ENCODE measurements at places on chromosomes 3 and 15. TPM values are rescaled to one million over a fixed set of nuclear protein-coding genes. Genes with fewer than 3 reads are reported as not detected.

- DNase-seq, result no peak
- no peaks in the 10 kb centered on the region for H3K36me3 ChIP-seq
- H3K4me1 ChIP-seq, result no peaks in the 10 kb centered on the region
- no peaks in the 10 kb centered on the region for H3K27me3 ChIP-seq
These were observed 11.8 kb downstream of the PARP15 start for GRCh38 chr3:122589297-122589696.

Gene IL20RB
- 0.87 TPM for polyA plus RNA-seq

DNA sequence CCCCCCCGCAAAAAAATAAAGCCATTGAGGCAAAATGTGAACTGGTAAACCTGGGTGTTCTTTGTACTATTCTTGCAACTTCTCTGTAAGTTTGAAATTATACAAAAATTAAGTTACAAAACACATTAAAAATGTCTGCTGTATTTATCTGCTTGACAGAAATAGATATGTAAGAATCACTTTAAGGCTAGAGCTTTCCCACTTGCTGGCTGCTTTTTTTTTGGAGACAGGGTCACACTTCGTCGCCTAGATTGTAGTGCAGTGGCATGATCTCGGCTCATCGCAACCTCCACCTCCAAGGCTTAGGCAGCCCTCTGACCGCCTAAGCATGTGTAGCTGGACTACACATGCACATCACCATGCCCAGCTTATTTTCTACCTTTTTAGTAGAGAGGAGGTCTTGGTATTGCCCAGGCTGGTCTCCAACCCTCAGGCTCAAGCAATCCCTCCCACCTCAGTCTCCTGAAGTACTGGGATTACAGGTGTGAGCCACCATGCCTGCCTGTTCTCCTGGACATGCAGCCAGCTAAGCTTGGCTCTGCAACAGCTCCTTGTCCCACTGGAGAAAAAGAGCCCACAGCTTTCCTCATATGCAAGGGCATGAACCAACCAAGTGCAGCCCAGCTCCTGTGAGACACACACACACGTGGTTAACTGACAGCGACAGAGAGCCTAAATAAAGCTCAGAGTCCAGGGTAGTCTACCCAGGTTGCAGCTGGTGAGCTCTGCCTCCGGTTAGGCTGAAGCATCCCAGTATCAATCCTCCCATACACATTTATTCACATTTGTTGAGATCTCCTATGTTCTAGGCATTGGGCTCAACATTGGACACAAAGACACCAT is 4.5 kb downstream of the RPS17 start:
- peaks cover 24% of the 10 kb centered on the region for H3K36me3 ChIP-seq
- H3K27ac ChIP-seq, result no peak overlapping the region
- no peak overlapping the region for H3K4me3 ChIP-seq
- no peak for DNase-seq

Gene GPR156
- 0.05 TPM for polyA plus RNA-seq

- no peak overlapping the region for H3K27ac ChIP-seq
- no peak overlapping the region for H3K4me3 ChIP-seq
- H3K4me1 ChIP-seq, result no peaks in the 10 kb centered on the region
- no peaks in the 10 kb centered on the region for H3K27me3 ChIP-seq
- no peak for DNase-seq
These were observed 28.1 kb downstream of the HACD3 start for GRCh38 chr15:65558336-65558735.

DNA sequence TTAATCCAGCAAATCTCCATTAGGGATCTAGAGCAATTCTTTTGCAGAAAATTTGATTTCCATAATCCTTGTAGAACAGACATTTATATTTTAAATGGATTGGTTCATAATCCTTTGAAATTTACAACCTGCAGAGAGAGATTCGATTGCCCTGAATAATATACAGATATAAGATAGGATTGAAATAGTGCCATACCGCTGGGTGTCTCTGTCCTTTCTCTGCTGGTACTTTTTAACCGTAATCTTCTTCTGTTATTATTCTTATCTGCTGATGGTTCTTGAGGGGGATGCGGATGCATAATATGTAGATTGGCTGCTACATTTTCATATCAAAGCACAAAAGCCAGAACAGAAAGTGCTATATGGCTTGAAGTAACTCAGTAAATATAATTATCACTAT is 182.2 kb downstream of the CFAP20DC start:
- H3K4me1 ChIP-seq, result no peaks in the 10 kb centered on the region
- DNase-seq, result no peak
- no peaks in the 10 kb centered on the region for H3K36me3 ChIP-seq
- no peak overlapping the region for H3K4me3 ChIP-seq
- no peaks in the 10 kb centered on the region for H3K27me3 ChIP-seq

GRCh38 chr3:105402287-105402801 is 35.6 kb downstream of the ALCAM start:
- H3K36me3 ChIP-seq, result no peaks in the 10 kb centered on the region
- H3K27ac ChIP-seq, result no peak overlapping the region
- H3K4me3 ChIP-seq, result no peak overlapping the region

Gene TM4SF4
- 18.9 TPM for polyA plus RNA-seq

DNA sequence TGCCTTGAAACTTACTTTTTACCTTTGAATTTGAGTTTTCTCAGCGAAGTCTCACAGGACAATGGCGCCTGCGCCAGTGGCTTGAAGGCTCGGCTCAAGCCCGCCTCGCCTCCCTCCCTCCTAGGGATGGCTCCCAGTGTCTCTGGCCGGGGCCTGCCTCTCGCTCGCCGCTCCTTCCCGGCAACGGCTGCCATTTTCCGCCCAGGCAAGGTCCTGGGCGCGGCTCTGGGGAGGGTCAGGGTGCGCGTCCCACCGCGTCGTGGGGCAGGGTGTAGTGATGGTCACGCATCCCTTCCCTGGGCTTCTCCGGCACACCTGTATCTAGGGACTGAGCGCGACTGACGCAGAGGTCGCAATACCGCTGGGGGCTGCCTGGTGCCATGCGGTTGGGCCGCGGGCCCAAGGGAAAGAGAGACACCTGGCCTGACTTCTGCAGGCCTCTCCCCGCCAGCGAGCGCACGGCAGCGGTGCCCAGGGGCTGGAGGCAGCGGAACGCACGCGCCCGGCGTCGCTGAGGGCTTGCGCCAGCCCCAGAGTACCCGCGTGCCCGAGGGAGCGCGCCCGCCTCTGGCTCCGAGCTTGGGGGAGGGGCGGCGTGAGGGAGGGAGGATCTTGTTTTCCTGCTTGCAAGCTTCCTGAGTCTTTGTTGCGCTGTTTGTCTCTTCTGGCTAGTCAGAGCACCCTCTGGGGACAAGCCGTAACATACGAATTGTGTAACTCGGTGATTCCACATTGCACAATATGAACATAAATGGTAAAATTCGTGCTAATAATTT is 20.7 kb upstream of the FEM1B start:
- H3K4me3 ChIP-seq, result peak overlapping the region; percentile 28
- DNase-seq, result peak; percentile 81
- H3K4me1 ChIP-seq, result no peaks in the 10 kb centered on the region

GRCh38 chr3:161419555-161420333 is 48.4 kb upstream of the SPTSSB start:
- H3K36me3 ChIP-seq, result no peaks in the 10 kb centered on the region
- peaks cover 7% of the 10 kb centered on the region for H3K4me1 ChIP-seq
- no peak for DNase-seq

Gene GASK1A
- polyA plus RNA-seq, result 1.5 TPM

DNA sequence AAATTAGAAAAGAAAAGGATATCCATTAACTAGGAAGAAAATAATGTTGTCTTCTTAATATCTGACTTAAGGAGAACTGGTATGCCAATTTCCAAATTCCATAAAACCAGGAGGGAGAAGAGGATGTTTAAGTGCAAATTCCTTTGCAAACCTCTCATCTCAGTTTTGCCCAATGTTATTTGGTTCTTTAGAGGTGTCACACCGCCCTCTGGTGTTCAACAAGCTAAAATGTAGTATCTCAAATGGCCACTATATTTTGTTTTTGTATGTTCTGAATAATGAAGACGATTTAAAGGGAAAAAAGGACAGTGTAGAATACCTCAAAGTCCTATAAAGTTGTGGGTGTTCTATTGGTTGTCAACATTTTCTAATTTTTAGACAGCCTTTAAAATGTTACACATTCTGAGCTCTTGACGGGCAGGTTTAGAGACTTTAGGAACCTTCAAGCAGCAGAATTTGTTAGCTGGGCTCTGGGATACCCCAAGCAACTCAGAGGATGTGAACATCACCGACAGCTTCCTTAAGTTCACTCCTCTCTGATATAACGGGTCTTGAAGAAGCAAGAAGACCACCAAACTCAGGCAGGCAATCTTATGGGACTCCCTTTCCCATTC is 458.3 kb downstream of the MFSD1 start:
- no peaks in the 10 kb centered on the region for H3K36me3 ChIP-seq
- no peak overlapping the region for H3K4me3 ChIP-seq
- H3K4me1 ChIP-seq, result no peaks in the 10 kb centered on the region
- peak; percentile 17 for DNase-seq

- no peak for DNase-seq
- H3K27ac ChIP-seq, result no peak overlapping the region
- H3K4me3 ChIP-seq, result no peak overlapping the region
- H3K27me3 ChIP-seq, result no peaks in the 10 kb centered on the region
- peaks cover 4% of the 10 kb centered on the region for H3K36me3 ChIP-seq
These were observed 33.6 kb downstream of the CD276 start for GRCh38 chr15:73717802-73718201.

DNA sequence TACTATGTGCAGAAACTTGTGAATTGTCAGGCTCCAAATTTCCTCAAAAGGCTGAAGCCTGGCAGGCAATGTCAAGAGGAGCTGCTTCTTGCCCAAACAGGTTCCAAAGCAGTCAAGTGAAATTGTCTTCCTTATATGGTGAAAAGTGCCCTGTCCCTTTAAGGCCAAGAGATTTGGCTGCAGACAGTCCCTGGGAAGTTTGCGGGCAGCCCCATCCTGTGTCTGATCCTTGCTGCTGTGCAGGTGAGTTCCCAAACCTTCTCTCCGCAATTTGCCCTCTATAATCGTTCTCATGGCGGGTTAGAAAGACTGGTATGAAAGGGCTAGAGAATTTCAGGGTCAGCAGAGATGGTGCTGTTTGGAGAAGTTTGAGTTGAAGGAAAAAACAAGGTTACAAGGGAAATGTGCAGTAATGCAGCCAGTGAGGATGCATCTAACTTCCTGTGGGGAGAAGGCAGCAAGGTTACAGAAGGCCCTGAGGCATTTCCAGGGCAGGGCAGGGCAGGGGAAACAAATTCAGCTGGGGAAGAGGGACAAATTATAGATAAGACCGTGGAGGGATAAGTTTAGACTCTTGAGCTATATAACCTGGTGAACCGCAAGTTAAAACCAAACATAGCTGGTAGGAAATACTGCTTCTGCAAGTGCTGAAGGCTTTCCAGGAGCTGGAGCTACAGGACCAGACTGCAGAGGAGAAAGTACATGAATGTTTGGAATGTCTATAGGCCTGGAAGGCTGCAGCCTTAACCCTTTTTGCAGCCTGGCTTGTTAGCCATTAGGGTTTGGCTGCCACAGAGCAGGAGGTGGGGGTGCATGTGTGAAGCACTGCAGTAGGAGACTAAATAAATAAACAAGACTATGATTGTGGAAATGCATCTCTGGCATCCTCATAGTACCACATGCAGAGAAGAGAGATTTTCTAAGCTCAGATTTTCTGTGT is 256.2 kb upstream of the IL12A start:
- H3K4me1 ChIP-seq, result no peaks in the 10 kb centered on the region
- no peaks in the 10 kb centered on the region for H3K36me3 ChIP-seq
- no peak overlapping the region for H3K27ac ChIP-seq
- no peak for DNase-seq
- no peak overlapping the region for H3K4me3 ChIP-seq
- H3K27me3 ChIP-seq, result no peaks in the 10 kb centered on the region

DNA sequence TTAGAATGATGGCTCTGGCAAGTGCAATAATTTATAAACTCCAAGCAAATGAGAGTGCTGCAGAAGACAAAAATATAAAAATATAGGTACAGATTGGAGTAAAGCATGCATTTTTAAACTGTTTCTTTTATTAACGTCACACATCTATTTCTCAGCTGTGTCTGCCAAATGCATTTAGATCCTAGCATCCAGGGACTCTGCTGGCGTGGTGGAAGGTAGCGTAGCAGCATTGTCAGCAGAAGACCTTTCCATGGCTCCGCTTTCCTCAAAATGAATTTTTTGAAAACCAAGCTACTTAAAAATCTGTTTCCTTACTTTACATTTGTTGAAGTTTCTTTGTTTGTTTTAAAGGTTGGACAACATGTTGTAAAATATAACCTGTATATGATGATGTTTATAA is 16.3 kb upstream of the ATP10A start:
- H3K4me1 ChIP-seq, result no peaks in the 10 kb centered on the region
- no peak overlapping the region for H3K4me3 ChIP-seq
- H3K27ac ChIP-seq, result no peak overlapping the region
- no peaks in the 10 kb centered on the region for H3K36me3 ChIP-seq

DNA sequence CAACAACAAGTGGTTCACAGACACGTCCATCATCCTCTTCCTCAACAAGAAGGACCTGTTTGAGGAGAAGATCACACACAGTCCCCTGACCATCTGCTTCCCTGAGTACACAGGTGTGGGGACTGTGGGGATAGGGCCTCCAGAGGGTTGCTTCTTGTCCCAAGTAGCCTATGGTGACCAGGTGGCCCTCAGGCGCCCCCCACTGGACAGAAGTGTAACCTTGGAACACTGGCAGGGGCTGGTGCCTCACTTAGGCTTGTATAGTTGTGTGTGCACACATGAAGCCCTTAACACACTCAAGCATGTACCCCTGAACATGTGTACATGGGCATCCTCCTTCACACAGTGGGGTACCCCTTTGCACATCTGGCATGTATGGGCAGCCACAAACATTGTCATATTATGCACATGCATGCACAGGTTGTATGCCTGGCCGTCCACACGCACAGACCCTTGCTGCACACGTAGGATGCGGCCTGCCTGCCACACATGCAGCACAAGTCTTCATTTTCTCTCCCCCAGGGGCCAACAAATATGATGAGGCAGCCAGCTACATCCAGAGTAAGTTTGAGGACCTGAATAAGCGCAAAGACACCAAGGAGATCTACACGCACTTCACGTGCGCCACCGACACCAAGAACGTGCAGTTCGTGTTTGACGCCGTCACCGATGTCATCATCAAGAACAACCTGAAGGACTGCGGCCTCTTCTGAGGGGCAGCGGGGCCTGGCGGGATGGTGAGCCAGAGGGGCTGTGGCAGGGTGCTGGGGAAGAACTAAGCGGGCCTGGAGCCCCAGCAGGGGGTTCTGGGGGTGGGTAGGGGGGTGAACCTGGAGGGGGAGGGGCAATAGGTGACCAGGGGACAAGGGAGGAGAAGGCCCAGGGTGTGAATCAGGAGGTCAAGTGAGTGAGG is 11.7 kb upstream of the SEMA3B start:
- peaks cover 16% of the 10 kb centered on the region for H3K4me1 ChIP-seq
- H3K27me3 ChIP-seq, result no peaks in the 10 kb centered on the region
- no peak overlapping the region for H3K27ac ChIP-seq
- H3K4me3 ChIP-seq, result no peak overlapping the region

Gene TRIM42
- not detected for polyA plus RNA-seq
